ENCODE measurements at places on chromosomes 2 and 18.

- no peak for DNase-seq
Measured at GRCh38 chr2:70367722-70368323, 66.0 kb upstream of the FAM136A start.

GRCh38 chr2:206232287-206233035 lies 42.0 kb upstream of the ZDBF2 start:
- DNase-seq, result no peak

- DNase-seq, result no peak
Measured at GRCh38 chr2:114119862-114120261, 230.0 kb downstream of the ACTR3 start.

DNA sequence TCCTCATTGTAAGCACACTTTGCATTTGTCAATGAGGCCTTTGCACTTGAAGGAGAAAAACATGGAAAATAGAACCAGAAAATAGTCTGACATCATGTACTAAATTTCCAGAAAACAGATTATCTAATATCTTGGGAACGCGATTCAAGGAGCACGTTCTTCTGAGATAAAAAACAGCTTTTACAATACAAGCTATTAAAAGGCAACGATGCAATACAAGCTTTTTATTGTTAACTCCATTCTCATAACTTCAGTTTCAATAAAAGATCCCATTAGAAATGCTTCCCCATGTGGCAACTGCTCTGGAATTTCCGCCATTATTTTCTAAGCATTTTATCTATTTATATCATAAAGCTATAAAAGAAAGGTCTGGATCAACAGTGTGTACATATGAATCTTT lies 40.3 kb downstream of the NRXN1 start:
- no peak for DNase-seq

DNA sequence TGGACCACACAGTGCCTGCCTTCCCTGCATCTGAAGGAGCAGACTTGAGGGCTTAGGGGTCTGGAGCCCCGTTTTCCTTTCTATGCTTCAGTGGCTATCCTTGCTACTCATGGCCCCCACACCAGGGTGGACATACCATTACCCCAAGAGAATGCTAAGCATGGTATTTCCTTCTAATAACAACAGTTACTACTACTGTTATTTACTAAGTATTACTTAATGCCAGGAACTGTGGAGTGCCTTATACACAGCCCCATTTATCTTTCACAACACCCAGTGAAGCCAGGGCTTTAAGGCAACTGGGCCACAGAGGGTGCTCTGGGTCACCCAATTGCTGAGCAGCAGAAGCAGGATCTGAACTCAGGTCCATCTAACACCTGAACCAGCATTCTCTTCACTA lies 5.8 kb upstream of the PAX8 start:
- DNase-seq, result no peak

DNA sequence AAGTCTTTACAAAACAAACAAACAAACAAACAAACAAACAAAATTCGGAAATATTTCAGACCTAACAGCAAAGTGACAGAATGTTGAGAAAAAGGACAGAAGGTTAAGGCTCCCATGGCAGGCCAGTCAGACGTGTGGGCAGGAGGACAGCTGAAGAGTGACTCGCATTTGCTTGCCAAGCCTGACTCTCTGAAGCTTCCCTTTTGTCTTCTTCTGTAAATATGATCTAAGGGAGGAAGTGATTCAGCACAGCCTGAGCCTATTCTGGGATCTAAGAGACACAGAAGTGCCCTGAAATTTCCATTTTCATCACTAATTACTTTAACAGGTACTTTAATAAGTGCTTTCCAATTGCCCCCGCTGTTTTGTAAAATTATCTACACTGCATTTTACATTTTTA lies 134.0 kb upstream of the LYPD1 start:
- no peak for DNase-seq

DNA sequence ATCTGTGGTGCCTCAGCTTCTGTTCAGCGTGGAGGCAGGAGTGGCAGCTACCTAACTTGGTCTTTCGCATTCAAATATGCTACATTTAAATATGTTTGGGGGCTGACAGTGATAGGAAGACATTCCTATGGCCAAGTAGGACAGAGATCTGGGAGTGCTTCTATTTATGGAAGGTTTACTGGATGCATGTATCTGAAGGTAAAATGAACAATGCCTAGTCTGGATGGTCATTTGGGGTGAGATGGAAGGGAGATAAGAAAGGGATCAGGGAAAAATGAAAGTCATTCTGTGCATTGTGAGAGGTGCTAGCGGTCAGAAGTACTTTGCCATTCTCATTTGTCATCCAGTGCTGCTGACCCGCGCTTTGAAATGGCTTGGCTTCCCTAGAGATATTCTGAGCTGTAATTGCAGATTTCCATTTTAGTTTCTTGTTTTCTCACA lies 300.9 kb upstream of the FBXO11 start:
- DNase-seq, result no peak

- DNase-seq, result no peak
Measured at GRCh38 chr2:163692611-163693482, 43.0 kb downstream of the FIGN start.
